T-helper 1 cell treated with Interleukin-12 subunit alpha and Interleukin-12 subunit beta and Interleukin-4 antibody, amounts not matched to agents 30 ng/mL and 1 ng/mL, for 36 hours (primary cell): ENCODE measurements at places on chromosomes 2 and 18. TPM values are rescaled to one million over a fixed set of nuclear protein-coding genes. Genes with fewer than 3 reads are reported as not detected.

Gene COL3A1
- total RNA-seq = not detected in 2 replicates

Gene SERPINB12
- total RNA-seq = not detected in 2 replicates

Gene LCLAT1
- total RNA-seq = 21.8 and 23.4 TPM in 2 replicates

Gene DIPK1C
- not detected in 2 replicates for total RNA-seq

Gene ARHGAP28
- total RNA-seq = not detected in 2 replicates

Gene RAB12
- total RNA-seq = 18.2 and 20.4 TPM in 2 replicates

Gene ATG16L1
- 57.1 and 74.8 TPM in 2 replicates for total RNA-seq

Gene GNAL
- total RNA-seq = 2.6 and 3.6 TPM in 2 replicates

Gene SLC19A3
- not detected in 2 replicates for total RNA-seq

Gene FTCDNL1
- 0.71 and 1.0 TPM in 2 replicates for total RNA-seq

Gene CRYGC
- total RNA-seq = not detected in 2 replicates

Gene SPEG
- total RNA-seq = 0.05 and 0.39 TPM in 2 replicates

Gene TUBA3D
- not detected in 2 replicates for total RNA-seq

Gene ZNG1B
- total RNA-seq = 35.0 and 36.2 TPM in 2 replicates

Gene ARHGEF4
- 0.37 TPM in 1 of 2 replicates, not detected in the other for total RNA-seq

Gene IL36B
- not detected in 2 replicates for total RNA-seq

Gene AMER3
- total RNA-seq = not detected in 2 replicates

Gene GPN1
- 46.4 and 49.9 TPM in 2 replicates for total RNA-seq

Gene RUFY4
- total RNA-seq = 3.2 and 3.3 TPM in 2 replicates

Gene RPE
- 46.5 and 48.6 TPM in 2 replicates for total RNA-seq

Gene REEP1
- 0.10 and 0.12 TPM in 2 replicates for total RNA-seq

Gene REG3A
- not detected in 2 replicates for total RNA-seq

Gene PSMD1
- 126 and 128 TPM in 2 replicates for total RNA-seq

Gene DYSF
- total RNA-seq = 0.12 and 0.17 TPM in 2 replicates
